CD4-positive, alpha-beta T cell treated with Interleukin-4 for 1 hour (primary cell): ENCODE measurements at places on chromosomes 3 and 15.

DNA sequence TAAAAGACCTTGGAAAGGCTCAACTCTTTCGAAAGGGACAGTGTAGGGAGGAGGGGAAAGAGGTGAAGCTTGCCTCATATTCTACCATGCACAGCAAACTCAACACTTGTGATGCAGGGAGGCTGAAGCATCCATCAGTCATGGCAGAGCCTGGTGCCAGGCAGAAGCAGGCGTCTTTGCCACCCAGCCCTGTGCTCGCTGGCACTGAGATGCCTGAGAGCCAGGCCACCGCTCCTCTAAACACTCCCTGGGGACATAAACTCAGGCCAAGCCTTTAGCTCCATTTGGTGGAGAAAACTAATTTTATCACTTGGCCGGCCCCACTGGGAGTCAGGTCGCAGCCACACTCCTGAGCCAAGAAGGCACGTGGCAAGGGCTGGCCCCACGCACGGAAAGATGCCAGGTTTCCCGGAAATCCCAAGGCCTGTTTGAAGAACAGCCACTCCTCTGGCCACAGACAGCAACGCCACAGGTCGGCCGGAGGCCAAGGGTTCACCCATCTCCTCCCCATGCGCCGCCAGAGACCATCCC lies 30.7 kb downstream of the XXYLT1 start:
- no peak for DNase-seq

- no peak for DNase-seq
Observed at GRCh38 chr3:127099982-127100381, 92.9 kb upstream of the PRR23E start.

DNA sequence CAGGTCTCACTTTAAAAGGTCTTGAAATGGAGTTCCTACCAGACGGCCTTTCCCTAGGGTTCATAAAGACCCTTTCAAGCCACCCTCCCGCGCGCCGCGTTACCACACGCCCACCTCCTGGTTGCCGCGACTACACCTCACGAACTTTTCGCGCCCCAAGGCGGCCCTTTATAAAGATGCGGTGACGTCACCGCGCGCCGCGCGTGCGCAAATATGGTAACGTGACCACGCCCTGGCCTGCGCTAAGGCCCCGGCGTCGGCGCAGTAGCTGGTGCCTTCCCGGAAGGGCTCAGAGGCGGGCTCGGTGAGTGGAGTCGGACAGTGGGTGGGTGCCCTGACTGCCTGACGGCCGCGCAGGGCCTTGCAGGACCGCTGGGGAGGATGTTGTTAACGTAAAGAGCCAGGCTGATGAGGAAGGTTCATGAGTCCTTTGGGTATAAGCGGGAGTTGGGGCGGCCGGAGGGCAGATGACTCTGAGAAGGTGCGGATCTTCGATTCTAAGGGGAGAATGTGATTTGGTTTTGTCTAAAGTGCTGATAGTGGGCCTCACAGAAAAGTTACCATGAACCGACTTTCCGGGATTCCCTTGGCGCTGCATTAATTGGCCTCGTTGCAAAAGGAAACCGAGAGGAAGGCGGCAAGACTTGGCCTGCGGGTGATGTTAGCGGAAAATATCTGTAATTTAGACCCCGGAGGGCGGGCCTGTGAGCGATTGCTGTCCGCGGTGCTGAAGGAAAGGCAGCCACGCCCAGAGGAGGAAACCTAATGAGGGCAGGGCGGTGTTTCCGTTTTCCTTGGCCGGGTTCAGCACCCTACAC lies 54.4 kb downstream of the FEZF2 start:
- DNase-seq, result peak; percentile 66

- DNase-seq, result no peak
Observed at GRCh38 chr15:49987198-49987785, 131.7 kb downstream of the ATP8B4 start.

GRCh38 chr15:85296615-85297402 lies 83.6 kb upstream of the AKAP13 start:
- DNase-seq, result peak; percentile 83
